Stimulated activated CD8-positive, alpha-beta memory T cell treated with anti-CD3 and anti-CD28 coated beads, Interleukin-15, amount 100 ng/mL, for 4 hours (primary cell): ENCODE measurements at places on chromosomes 3 and 15.

DNA sequence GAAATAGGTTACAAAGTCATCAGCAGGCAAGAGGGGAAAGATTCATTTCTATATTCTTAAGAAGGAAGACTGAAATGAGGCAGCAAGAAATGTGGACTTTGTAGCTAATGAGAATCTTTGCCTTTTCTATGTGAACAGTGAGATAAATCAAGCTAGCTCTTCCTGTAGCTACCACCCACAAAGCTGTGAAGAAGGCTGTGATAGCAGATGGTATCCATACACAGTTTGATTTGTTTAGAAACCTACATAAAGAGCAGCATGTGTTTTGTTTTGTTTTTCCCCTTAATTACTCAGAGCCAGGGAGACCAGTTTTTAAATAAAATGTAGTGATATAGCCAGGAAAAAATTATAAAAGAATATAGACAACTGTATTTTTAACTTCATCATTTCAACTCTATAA lies 45.5 kb downstream of the TEX9 start:
- no peak for DNase-seq

- no peak for DNase-seq
Observed at GRCh38 chr3:42914771-42915515, 9.0 kb downstream of the ZNF662 start.

DNA sequence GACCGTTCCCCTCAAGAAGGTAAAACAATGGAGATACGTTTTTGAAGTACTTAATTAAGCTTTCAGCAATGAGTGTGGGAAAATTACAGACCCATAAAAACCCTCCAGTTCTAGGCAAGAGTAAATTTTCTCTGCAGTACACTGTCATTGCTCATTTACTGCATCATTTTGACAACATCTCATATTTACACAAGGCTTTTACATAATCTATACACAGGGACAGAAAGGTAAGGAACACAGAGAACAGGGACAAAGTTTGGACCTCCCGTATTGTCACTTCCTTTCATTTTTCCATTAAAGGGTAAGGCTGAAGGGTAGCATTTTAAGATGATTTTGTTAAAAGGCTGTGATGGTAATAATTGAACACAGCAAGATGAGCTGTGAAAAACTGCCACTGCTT lies 7.4 kb upstream of the HGD start:
- no peak for DNase-seq

GRCh38 chr3:191151653-191152052 lies 47.4 kb upstream of the OSTN start:
- DNase-seq: no peak

DNA sequence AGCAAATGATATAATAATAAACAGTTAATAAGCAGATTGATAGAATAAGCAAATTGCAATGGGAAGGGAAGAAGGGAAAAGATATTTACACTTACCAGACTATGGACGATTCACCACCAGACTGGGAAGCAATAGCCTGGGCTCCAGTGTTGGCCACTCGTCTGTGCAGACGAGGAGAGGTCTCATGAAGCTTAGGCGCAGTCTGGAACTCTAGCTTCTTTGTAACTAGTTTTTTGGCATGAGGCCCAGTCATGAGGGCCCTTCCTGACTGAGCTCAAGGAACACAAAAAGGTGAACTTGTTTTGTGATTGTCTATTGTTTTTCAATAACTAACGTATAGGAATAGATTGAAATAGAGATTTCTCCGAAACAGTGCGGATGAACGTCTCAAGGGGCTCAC lies 63.3 kb upstream of the GATM start:
- no peak for DNase-seq

DNA sequence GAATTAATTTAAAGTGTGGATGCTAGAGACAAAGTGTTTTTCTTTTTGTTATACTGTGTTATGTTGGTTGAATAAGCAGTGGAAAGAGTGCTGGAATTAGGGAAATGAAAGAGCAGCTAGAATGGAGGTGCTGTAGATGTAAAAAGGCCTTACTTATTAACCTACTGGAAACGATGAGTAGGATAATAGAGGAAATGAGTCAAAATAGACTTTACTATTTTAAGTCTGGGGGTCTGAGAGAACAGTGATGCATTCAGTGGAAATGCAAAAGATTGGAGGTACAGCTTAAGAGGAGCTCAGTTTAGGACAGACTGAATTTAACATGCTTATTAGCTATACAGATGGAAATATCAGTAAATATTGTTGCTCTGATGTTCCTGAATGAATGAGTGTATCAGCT lies 674.0 kb downstream of the OTOL1 start:
- no peak for DNase-seq

DNA sequence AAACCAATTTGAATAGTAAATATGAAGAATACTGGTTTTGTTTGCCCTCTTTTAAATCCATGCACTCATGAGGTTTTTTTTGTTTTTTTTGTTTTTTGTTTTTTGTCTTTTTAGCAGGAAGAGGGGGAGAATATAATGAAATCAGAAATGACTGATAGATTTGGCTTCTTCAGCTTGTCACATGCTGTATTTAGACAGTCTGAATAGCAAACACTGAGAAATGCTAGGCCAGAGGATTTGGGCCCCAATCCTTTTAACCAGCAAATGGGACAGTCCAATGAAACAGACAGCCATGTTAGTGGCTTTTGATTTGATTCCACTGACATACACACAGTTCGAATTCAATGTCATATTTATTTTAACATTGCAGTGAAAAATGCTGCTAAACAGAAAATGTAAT lies 14.2 kb upstream of the CEP152 start:
- DNase-seq: no peak

GRCh38 chr3:169774186-169774585 lies 990 bp downstream of the MYNN start:
- DNase-seq: no peak

DNA sequence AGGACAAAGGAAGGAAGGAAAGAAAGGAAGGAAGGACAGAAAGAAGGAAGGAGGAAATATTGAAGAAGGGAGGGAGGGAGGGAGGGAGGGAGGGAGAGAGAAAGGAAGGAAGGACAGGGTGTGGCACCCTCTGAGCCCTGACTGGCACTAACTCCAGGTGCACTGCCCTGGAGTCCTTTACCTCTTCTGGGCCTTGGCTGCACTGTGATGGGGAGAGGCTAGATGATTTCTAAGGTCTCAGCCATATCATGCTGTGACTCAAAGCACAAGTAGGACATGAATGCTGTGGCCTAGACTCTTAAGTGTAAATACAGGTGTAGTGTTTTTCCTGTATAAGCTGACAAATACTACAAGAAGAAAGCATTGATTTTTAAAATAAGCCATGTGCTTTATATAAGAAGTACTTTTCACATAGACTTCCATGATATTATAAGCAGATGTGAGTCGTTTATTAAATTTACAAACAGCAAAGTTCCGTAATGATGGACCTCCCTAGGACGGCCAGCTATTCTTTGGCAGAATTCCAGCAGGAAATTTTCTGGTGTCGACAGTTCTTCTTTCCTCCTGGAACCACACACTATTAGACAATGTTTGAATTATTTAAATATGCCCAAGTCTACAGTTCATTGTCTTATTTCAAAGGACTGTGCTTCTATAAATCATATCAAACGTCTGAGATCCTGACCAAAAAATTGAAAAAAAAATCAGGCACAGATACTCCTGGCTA lies 213.8 kb upstream of the C2CD4B start:
- no peak for DNase-seq
